ENCODE measurements at places on chromosomes 3 and 15.

DNA sequence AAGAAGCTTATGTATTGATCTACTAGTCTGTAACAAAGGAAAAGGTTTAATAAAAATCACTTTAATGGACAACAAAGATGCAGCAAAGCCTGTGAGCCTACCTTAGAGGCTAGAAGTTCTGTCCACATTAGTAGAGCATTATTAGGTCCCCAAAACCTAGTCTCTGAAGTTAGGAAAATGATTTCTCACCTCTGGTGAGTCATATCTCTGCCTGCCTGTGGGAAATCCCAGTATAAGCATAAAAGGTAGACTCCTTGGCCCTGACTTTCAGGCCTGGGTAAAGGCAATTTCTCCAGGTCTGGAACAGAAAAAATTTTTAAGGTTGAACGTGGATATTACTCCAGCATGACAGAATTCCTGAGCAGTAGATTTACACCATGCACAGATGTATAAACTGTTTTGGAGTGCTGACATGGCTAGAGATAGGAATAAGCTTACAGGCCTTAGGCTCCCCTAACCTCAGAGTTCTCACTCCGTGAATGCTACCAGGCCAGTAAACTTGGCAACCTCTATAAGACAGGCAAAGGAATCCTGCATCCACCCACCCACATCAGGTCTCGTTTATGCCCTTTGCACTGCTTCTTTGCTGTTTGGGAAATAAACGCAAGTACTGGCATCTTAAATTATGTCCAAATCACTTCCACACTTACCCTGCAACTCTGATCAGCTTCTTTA is 104.1 kb downstream of the SERPINI1 start:
- no peak for DNase-seq

DNA sequence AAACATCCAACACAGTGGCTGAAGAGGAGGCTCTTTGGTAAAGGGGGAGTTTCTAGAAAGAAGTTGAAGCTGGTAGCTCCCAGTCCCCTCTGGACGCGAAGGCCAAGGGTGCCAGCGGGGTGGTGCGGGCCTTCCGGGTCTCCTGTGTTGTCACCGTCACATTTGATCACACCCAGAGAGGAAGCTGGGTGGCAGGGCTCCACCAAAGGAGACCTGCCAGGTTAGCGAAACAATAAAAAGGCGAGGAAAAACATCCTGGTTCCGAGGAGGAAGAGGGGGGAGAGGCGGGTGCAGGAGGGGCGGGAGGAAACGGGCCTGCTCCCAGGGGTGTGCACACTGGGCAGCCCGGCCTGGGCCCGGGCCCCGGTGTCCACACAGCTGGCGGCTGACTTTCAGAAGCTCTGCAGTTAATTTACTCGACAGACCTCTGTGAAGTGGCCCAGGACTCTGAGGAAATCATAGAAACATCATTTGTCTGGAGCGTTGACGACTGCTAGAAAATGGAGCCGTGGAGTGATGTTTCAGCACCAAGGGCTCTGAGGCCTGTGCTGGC is 12.1 kb downstream of the HEG1 start:
- DNase-seq: no peak

GRCh38 chr3:183527428-183528379 is 27.8 kb downstream of the KLHL6 start:
- no peak for DNase-seq

- no peak for DNase-seq
Measured at GRCh38 chr3:16013568-16013967, 160.9 kb upstream of the GALNT15 start.

- no peak for DNase-seq
Measured at GRCh38 chr3:186025161-186025560, 83.7 kb downstream of the ETV5 start.

GRCh38 chr3:8840556-8840955 is 71.1 kb upstream of the OXTR start:
- DNase-seq: no peak

DNA sequence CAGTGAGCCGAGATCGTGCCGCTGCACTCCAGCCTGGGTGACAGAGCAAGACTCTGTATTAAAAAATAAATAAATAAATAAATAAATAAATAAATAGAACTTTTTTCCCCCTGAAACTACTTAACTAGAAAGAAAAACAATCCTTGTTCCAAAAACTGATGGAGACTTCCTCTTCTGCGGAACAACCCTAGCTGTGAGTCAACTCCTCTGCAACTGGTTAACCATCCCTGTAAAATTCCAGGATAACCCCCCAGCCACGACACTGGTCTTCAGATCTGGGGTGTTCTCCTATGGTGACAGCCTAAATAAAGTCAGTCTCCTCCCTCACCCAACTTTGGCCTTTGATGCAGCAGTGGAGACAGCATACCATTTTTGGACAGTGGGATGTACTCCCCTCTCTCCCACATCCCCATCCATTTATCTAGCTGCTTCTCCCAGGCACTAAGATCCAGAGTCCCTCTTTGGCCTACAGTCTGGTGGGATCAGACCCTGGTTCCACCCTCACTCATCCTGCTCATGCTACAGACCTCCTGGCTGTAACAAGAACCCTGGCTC is 352.6 kb downstream of the OCA2 start:
- DNase-seq: no peak

GRCh38 chr3:14430053-14430452 is 27.6 kb downstream of the SLC6A6 start:
- DNase-seq: no peak

GRCh38 chr3:102718651-102719050 is 283.8 kb downstream of the ZPLD1 start:
- no peak for DNase-seq

GRCh38 chr3:25843332-25843731 is 53.4 kb downstream of the OXSM start:
- peak; percentile 15 for DNase-seq

DNA sequence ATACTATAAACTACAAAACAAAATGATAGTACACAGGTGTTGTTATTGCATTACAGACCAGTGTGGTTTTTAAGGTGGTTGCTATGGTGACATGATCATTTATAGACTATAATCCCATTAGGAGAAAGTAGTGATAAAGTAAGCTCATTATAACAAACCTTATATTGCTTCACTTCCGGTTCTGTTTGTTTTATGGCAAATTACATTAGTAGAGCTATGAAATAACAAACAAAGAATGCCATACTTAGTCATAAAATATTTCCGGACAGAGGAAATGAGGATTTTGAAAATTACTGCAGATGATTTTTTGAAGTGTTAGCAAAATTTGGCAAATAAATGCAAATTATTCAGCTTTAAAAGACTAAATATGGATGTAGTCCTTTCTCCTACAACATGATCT is 640.4 kb upstream of the ARPP21 start:
- no peak for DNase-seq

- DNase-seq: no peak
Measured at GRCh38 chr3:128436214-128436613, 30.5 kb downstream of the DNAJB8 start.

Data from AML-193 (cell line).